T-cell (primary cell): ENCODE measurements at places on chromosomes 7 and 10.

DNA sequence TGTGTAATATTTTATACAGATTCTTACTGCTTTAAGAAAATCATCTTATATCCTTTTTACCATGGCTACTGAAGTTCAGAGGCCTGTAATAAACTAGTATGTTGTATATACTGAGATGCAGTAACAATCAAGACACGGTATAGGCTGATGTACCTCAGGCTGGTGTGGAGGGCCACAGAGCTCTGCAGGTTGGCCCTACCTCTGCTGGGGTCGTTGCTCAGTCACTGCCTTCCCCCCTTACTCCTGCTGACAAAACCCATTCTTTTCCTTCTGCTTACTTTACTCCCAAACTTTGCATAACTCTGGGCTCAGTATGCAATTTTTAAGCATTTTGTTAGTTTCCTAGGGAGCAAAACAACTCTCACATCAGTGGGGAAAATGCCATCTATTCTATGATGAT lies 200.1 kb upstream of the FOXP2 start:
- no peak for DNase-seq

DNA sequence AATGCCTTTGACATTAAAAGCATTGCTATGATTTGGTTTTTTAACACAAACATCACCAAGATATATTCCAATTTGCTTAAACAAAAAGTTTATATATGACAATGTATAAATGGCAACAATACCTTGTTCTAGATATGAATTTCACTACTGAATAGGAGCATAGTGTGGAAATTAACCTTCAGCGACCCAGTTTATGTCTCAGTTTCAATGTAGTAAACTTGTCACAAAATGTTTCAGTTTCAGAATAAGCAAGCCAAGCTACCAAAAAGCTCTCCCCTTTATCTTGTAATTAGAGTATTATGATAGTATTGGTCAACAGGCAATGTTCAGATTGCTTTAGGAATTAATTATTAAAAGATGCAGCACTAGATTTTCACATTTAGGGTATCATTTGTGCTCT lies 99.6 kb upstream of the PCDH15 start:
- no peak for DNase-seq

DNA sequence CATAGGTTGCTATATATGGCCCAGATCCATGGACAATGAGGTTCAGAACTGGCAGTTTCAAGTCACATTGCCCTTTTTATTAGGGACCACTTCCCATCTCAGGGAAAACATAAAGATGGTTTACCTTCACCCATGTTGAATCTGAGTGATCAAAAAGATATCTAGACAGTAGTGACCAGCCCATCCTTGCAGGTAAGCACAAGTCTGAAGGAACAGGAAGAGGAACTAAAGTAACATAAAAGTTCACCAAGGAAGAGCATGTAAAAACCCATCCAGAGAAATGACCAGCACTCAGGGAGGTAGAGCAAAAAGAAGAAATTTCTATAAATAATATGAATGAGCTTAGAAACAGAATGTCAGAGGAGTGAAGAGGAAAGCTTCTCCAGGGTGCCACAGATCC lies 382.5 kb downstream of the PARD3 start:
- DNase-seq, result no peak

- no peak for DNase-seq
These were observed 287.1 kb upstream of the CELF2 start for GRCh38 chr10:10730471-10731043.

DNA sequence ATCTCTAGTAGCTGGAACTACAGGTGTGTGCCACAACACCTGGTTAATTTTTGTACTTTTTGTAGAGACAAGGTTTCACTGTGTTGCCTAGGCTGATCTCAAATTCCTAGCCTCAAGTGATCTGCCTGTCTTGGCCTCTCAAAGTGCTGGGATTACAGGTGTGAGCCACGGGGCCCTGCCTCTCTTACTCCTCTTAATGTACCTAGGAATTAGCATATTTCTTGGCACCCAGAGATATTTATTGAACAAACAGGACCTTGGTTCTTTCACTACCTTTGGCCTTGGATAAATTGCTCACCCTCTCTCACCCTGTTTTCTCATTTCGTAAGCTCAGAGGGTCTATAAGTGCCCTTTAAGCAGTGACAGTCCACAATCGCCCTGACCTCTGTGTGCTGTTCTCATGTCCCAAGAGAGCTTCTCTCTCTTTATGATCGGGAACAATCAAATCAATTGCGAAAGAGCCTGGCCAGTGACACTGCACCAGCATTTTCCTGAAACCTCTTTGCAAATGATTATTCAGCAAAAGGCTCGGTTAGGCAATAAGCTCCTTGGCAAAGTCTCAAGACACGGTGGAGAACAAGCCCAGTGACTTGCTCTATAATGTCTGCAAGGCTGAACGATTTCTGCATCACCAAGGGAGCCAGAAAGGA lies 117.7 kb downstream of the APBB1IP start:
- no peak for DNase-seq

DNA sequence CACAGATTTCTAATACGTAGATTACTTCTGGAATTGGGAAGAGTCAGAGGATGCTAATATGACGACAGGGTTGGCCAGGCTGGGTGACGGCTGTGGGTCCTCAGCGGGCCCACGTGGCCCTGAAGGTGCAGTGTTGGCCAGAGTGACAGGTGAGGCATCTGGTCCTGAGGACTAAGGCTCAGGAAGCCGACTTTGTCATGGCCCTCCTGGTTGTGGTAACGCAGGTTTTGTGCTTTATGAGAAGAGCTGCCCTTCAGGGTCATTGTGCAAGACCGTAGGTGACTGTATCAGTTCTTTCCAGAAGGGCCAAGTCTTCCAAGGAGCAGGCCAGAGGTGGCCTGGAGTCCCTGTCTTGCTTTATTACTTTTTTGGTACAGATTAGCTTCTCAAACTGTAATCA lies 2.5 kb downstream of the EIF3B start:
- DNase-seq, result no peak
